HT1080 (cell line): ENCODE measurements at places on chromosomes 1 and 21. TPM values are rescaled to one million over a fixed set of nuclear protein-coding genes. Genes with fewer than 3 reads are reported as not detected.
A peak's percentile ranks its signal among the peaks of the same experiment; 100 is the strongest.

The MT1HL1 gene
- not detected in 2 replicates for total RNA-seq

GRCh38 chr1:4654764-4655673, 610 bp downstream of the AJAP1 start:
- no peak for DNase-seq

The MYOG gene
- total RNA-seq: not detected in 2 replicates

DNA sequence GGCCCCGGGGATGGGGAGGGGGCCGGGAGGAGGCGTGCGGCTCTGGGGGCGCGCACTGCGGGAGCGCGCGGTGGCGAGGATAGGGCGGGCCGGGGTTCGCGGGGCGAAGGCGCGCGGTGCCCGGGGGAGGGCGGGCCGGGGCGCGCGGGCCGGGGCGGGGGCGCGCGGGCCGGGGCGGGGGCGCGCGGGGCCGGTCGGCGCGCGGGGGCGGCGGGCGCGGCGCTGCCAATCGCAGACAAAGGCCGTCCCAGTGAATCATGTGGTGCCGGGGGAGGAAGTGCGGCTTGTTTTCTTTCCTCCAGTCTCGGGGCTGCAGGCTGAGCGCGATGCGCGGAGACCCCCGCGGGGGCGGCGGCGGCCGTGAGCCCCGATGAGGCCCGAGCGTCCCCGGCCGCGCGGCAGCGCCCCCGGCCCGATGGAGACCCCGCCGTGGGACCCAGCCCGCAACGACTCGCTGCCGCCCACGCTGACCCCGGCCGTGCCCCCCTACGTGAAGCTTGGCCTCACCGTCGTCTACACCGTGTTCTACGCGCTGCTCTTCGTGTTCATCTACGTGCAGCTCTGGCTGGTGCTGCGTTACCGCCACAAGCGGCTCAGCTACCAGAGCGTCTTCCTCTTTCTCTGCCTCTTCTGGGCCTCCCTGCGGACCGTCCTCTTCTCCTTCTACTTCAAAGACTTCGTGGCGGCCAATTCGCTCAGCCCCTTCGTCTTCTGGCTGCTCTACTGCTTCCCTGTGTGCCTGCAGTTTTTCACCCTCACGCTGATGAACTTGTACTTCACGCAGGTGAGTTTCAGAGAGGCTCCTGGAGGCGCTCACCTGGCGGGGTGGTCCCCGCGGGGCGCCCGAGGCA, at the start of gene GPR137B:
Gene GPR137B (plus strand): TSS at position 287 of the 851 bp plus-strand sequence. CDS start 84 bp downstream, at position 371.
- peak; percentile 26 for DNase-seq

DNA sequence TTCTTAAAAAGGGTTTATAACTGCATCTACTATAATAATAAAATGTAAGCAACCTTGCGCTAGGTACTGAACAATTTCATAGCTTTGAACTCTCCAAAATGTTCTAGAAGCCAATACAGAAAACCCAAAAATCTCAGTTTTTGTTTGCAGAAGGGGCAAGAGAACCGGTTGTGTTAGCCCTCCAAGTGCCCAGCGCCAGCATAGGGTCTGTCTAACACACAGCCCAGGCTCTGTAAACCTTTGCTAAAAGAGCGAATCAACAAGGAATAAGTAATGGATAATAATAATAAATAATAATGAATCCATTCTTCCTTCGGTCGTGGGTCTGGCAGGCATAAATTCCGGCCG, 333 bp upstream of the CHAF1B start:
- no peak for DNase-seq

The BRINP2 gene
- 0.03 and 0.63 TPM in 2 replicates for total RNA-seq

- no peak for DNase-seq
These were observed 84.9 kb downstream of the PIGK start for GRCh38 chr1:77134359-77134758.

The RAP1GAP gene
- total RNA-seq: 0.03 and 0.19 TPM in 2 replicates

DNA sequence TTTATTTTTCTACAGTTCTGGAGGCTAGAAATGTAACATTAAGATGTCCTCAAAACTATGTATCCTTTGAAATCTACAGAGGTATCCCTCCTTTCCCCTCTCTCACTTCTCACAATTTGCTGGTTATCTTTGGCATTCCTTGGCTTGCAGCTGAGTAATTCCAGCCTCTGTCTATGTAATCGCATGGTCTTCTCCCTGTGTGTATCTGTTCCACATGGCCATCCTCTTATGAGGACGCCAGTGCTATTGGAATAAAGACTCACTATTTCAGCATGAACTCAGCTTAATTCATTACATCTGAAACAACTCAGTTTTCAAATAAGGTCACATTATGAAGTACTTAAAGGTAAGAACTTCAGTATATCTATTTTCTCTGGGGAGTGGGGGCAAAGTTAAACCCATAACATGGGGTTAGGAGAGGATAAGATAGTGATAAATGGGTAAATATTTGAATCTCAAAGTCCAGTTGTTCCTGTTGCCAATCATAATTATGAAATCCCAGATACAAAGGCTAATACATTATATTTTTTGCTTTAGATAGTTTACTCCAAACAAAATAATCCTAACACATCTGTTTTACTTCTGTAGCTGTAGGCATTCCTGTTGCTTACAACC, 1290.8 kb downstream of the NCAM2 start:
- no peak for DNase-seq

The S100A5 gene
- total RNA-seq: 0.53 and 2.4 TPM in 2 replicates

The GPR52 gene
- total RNA-seq: 0.30 TPM in 1 of 2 replicates, not detected in the other

GRCh38 chr1:21937372-21938121, 437 bp upstream of the HSPG2 start:
- peak; percentile 27 for DNase-seq

The MPC2 gene
- 35.8 and 46.0 TPM in 2 replicates for total RNA-seq

The RBP7 gene
- total RNA-seq: not detected in 2 replicates

DNA sequence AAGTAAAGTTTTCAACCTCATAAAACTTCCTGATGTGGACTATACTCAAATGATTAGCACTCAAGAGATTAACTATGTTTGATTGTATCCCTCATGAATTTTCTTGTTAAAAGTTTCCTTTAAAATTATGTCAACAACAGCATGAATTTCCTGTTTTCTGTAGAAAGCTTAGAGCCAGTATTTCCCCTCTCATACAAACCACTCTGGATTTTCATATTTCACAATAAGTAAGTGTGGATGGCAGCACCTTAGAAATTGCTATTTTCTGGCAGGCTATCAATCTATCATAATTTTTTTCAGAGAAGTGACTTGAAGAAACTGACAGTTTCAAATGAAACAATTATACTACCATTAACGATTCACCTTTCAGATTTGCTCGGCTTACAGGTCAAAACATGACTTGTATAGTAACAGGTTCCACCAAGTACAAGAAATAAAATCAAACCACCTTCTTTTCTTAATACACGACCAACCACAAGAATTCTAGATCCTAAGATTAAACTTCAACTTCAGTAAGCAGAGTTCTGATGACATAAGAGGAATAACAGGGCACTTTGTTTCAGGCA, 20.8 kb downstream of the ELK4 start:
- no peak for DNase-seq

- DNase-seq: no peak
These were observed 2.6 kb downstream of the GUK1 start for GRCh38 chr1:228142701-228143136.

- DNase-seq: peak; percentile 82
These were observed 20.6 kb upstream of the USP24 start for GRCh38 chr1:55235722-55236121.

GRCh38 chr1:6962478-6962995, 177.3 kb downstream of the CAMTA1 start:
- peak; percentile 68 for DNase-seq

GRCh38 chr1:33970148-33970825, 106.4 kb downstream of the HMGB4 start:
- DNase-seq: no peak

DNA sequence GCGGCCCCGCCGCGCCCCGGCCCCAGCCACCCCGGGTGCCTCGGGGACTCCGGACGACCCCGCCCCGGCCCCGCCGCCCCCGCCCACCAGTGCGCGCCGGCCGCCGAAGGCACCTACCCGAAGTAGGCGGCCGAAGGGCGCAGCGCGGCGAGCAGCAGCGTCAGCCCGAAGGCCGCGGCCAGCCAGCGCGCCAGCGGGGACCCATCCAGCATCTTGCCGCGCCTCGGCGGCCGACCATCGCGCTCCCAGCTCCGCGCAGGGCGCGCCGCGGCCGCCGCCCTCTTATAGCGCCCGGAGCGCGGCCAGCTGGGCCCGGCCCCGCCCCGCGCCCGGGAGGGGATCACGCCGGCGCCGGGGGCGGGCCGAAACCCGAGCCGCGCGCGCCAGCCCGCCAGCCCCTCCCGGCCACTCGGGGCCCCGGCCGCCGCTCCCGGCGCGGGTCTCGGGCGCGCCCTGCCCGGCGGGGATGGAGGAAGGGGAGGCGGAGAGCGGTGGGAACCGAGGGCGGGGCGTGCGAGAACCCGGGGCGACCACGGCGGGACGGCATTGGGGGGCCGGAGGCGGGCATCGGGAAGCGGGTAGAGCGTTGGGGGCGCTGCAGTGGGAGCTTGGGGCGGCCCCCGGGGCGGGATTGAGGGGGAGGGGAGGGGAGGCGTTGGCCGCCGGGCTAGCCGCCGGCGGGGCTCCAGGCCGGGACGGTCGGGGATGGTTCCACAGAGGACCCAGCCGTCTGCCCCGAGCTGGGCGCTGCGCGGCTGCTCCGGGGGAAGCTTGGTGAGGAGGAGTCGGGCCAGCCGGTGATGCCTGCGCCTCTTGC, at the start of gene WNT9A:
Gene WNT9A (minus strand): TSS at position 257 of the 817 bp plus-strand sequence. CDS start 45 bp downstream, at position 212.
- no peak for DNase-seq
